NCI-H1417 treated with DMSO at 0.1 percent for 48 hours (cell line): ENCODE measurements at places on chromosomes 4 and X.
A peak's percentile ranks its signal among the peaks of the same experiment; 100 is the strongest.

DNA sequence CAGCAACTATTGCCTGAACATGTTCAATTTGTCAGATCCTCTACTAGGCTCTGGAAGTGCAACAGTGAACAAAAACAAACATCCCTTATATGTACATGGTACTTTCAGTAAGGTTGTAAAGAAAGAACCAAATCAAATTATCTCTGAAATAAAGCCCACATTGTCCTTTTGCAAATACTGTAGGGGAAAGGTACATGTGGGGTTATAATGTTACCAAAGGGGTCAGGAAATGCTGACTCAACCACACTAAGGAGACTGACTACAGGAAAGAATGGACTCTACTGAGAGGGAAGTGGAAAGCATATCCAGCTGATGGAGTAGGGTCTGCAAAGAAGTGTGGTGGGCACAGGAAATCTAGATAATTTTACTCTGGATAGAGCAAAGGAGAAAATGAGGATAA, 61.5 kb downstream of the PCDH18 start:
- no peak for DNase-seq

DNA sequence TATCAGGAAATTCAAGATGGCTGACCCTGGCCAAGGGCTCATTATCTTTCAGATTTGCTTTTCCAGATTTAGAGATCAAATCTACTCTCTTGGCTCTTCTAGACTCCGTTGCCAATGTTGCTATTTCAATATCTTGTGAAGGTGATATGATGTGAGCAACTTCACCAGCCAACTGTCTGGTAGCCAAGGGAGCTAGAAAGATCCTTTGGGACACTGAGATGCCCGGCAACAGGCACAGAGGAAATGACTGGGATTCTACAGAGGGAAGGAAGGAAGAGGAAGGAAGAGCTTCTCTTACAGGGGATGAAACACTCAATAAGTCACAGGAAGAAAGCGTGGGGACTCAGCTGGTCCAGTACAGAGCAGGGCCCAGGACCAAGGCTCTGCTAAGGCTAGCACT, 121.9 kb upstream of the GPC4 start:
- no peak for DNase-seq

DNA sequence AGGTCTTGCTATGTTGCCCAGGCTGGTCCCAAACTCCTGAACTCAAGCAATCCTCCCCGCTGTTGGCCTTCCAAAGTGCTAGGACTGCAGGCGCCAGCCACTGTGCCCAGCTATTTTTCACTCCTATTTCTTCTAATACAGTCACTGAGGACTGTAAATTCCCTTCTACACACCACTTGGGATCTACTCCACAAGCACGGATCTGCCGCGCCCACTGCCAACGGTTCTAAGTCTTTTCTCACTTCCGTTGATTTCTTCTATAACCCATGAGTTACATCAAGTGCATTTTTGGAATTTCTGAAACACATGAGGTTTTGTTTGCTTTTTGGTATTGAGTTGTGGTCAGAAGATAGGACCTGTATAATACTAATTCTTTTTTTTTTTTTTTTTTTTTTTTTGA, 48.6 kb downstream of the FAM53A start:
- no peak for DNase-seq

- peak; percentile 90 for DNase-seq
Measured at GRCh38 chr4:6917461-6918271, 8.0 kb downstream of the TBC1D14 start.

GRCh38 chrX:49761481-49761880, 65.7 kb upstream of the PAGE1 start:
- no peak for DNase-seq

DNA sequence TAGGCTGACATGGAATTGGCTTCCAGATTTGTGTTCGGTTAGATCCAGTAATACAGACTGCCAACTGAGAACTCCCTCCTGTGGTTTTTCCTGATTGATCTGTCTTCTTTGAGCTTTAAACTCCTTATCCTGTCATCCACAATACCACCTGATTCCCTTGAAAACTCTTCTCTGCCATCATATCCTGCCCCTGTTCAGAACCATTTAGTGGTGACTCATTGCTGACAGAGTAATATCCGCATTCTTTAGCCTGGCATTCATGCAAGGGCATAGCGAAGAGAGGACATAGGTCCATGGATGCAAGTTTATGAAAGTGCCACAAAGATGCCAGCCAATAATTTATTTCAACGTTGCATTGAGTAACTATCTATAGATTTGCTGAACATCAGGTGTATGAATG, 76.6 kb downstream of the ITIH6 start:
- DNase-seq = no peak

DNA sequence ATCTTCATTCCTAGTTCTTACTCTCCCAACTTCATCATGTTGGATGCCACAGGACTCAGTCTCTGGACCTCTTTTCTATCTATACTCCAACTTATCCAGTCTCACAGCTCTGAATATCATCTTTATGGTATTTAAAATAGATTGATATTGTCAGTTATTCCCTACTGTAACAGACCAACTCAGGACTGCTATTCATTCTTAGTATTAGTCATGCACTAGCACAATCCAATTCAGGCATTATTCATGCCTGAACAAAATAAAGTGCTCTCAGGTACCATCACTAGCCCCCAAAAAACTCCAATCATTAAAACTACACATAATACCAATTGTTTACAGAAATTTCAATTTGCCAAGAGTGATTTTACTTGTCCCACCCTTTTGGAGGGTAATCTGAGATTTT, 37.7 kb downstream of the FRYL start:
- DNase-seq = no peak

DNA sequence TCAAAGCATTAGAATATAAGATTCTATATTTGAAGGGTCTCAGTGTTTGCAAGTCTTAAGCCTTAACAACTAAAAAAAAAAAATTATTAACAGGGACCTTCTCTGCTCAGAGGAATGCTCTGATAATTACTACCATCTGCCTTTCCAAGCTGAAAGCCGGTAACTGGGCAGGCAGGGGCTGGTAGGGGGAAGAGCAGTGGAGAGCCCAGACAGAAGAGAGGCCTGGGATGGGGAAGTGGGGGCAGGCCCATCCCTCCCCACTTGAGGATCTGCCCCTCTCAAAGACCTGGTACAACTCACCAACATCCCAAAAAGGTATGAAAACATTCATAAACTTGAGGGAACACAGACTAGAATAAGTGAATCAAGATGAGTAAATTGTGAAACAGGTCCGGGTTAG, 113.9 kb downstream of the QDPR start:
- no peak for DNase-seq

DNA sequence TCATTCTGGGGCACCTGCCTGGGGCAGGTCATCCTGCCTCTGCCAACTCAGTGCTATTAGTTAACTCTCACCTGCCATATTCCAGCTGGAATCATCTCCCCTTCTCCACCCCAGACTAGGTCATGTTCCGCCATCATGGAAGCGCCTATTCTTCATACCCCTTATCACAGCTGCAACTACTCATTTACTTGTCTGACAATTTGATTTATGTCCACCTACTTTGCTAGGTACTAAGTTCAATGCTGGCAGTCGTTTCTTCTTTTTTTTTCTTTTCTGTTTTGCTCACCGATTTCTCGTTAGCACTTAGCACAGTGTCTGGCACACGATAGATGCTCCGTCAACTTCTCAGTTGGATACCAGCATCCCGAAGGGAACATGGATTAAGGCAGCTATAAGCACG, 1.1 kb upstream of the FMR1 start:
- no peak for DNase-seq

- DNase-seq = no peak
Measured at GRCh38 chr4:176333076-176333475, 13.3 kb downstream of the SPCS3 start.

GRCh38 chrX:63275127-63275526, 76.0 kb downstream of the SPIN4 start:
- no peak for DNase-seq

DNA sequence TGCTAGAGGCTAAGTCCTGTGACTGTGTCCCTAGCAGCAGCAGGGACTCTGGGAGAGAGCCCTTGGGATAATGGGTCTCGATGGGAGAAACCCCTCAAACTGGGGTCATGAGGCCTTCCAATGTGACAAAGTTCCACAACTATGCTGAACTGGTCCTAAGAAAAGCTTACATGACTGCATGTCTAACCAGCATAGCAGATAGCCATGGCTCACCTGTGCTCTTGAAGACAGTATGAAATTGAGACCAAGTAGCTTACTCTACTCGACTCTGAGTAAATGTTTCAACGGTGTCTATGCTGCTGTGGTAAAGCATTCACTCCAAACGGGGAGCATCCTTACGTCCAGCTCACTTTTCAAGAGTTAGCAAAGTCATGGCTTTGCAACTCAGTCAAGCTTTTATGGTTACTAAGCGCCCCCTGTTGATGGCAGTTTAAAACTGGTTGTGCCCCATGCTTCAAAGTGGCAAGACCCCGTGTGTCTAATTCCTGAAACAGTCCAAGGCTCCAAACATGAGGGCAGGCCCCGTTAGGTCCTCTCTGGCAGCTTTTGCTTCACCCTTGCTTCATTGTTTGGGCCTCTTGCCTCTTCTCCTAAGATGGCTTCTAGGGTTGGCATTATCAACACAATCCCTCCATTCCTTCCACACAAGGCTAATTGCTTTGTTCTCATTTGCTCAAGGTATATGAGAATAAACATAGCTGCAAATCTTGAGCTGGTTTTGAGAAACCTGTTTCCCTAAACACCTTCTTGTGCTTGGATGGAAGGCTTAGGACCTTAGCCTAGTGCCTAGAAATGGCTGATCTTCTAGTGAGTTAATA, 46.6 kb downstream of the CCNG2 start:
- peak; percentile 25 for DNase-seq

GRCh38 chr4:26083987-26084386, 170.0 kb downstream of the SMIM20 start:
- no peak for DNase-seq

GRCh38 chrX:110915111-110915510, 119.5 kb upstream of the CHRDL1 start:
- DNase-seq = no peak

DNA sequence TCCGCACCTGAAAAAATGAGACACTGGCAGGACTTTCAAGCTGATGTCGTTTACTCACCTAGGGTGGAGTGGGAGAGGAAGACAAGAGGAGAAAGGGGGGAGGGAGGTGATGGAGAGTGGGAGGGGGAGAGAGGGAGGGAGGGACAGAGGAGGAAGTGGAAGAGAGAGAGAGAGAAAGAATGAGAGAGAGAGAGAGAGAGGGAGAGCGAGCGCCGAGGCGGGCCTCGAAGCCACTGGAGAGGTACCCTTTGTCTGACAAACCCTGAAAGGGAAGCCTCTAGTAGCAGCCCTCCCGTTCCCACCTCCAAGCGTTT, 296 bp upstream of the ADGRL3 start:
- DNase-seq = no peak

DNA sequence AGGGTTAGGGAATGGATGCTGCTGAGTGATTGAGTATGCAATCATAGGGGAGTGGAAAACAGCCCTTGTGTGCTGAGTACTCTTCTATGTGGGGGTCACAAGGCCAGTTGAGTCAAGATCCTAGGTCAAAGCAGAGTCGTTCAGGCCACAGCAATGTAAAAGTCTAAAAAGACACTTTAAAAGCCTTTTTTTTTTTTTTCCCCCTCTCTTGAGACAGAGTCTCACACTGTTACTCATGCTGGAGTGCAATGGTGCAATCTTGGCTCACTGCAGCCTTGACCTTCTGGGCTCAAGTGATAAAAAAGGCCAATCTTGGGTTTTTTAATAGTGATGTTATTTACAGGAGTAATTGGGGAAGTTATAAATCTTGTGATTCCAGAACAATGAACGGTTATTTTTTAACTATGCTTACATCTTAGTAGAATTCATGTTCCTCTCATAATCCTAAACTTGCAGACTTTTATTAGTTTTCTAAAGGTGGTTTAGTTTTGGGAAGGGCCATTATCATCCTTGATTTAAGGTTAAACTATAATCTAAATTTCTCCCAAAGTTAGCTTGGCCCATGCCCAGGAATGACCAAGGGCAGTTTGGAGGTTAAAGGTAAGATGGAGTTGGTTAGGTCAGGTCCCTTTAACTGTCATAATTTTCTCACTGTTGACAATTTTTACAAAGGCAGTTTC, 82.2 kb upstream of the BMP2K start:
- no peak for DNase-seq

- no peak for DNase-seq
Measured at GRCh38 chr4:183993676-183994075, 88.6 kb downstream of the STOX2 start.

- DNase-seq = no peak
Measured at GRCh38 chr4:2728806-2729532, 27.2 kb downstream of the TNIP2 start.

- no peak for DNase-seq
Measured at GRCh38 chrX:17082831-17083230, 136.4 kb downstream of the REPS2 start.

DNA sequence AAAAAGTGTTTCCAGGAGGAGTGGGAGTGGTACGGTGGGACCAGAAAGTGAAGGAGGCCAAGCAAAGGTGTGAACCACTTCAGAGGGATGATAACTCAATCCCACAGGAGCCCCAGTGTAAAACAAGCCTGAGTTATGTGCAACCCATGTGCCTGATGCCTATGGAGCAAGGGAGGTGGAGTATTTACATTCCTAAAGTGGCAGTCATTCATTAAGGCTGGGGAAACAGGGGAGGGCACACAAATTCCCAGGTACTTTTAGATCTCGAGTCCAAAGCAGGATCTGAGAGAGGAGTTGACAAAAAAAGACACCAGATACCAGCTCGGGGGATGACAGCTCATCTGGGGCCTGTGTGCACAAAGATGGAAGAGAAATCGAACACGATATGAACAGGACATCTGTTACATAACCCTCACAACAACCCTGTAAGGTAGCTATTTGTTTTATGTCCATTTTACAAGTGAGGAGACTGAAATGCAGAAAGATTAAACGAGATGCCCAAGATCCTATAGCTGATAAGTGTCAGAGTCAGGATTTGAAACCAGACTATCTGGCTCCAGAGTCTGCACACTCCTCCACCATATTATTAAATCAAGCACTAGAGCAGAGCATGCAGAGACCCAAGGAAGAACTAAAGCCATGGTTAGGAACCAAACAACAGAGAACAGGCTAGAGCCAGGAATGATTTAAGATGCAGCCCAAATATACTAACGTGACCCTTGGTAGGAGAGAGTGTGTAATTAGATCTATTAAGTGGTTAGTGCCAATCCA, 91.9 kb upstream of the MAPK10 start:
- peak; percentile 61 for DNase-seq

DNA sequence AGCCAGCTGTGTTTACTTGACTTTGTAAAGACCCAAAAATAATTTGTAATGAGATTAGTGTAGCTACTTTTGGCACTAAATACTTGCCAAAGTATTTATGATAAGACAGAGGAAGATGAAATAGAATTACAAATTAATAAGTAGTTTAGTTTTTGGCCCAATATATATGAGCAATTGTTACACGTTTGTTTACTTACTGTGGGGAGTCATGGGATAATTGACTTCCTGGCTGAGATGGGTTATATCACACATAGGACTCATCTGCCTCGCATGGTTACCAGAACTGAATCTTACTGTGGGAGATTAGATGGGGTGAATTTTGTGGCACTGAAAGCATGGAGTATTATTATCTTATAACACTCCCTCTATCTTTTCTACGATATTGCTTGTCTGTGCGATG, 66.6 kb downstream of the INTS12 start:
- DNase-seq = no peak

DNA sequence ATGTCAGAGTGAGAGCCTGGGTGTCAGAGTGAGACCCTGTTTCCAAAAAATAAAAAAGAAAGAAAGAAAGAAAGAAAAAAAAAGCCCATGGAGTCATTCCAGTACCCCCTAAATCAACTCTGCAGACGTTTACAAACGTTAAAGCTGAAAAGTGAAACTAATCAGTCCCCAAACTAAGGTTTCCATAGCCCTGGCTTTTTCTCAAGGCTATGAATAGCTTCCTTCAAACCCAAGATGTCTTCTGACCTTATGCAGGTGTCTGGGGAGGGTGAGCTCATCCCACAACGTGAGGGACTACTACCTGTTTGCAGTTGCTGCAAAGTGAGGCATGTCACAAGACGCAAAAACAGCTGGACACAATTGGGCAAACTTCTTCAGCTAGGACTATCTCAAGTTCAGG, 144.0 kb downstream of the SH3KBP1 start:
- DNase-seq = no peak
